ENCODE measurements at places on chromosomes 2 and 18.
A peak's percentile ranks its signal among the peaks of the same experiment; 100 is the strongest.

GRCh38 chr2:224077773-224078507 is 38.9 kb upstream of the SERPINE2 start:
- DNase-seq: no peak

- no peak for DNase-seq
Measured at GRCh38 chr2:237878-238277, 26.0 kb downstream of the SH3YL1 start.

DNA sequence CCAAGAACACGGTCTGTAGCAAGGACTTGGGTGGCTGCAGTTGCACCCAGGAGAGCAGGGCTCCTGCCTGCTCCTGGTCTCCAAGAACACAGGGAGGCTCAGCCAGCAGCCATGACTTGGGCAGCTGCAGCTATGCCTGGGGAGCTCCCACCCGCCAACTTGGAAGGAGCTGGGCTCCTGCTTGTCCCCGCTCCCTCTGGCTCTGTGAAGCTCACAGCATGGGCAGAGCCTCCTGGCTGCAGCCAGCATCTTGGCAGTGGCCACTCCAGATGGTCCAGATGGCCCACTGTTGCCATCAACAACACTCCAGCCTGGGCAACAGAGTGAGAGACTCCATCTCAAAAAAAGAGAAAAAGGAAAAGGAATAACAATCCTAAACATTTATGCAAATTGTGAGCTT is 5.2 kb downstream of the ZSCAN30 start:
- no peak for DNase-seq

- DNase-seq: no peak
Measured at GRCh38 chr2:10490806-10491291, 42.7 kb upstream of the ODC1 start.

DNA sequence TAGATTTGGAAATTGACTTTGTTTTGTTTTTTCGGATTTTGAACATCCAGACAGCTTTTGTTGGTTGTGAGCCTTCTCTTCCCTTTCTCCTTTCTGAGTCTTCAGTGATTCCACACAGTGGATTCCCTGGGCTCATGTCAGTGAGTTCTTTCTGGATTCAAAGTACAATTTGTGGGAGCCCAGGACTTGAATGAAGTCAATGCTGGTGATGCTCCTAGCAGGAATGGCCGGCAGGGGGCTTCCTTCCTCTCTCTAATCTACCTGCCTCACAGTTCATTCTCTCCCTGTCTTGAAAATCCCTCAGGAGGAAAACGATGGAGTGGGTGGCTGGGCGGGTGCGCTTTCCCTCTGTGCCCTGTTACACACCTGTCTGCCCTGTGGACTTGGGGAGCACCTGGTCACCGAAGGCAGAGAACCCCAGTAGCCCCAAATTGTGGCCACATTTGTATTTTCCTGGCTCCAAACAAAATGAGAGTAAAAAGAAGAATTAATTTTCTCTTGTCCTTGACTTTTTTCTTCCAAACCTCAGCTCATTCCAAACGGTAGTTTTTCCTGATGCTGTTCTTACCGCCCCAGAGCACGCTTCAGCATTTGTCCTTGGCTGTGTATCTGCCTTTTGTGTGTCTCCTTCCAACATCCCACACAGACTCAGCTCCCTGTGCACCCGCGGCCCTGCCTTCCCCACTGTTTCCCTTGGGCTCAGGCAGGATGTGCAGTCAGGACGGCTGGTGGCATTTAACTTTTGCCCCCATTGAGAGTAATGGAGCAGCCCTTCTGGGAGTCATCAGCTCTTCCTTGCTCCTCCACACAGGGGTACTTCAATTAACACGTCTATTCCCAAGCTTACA is 86.6 kb downstream of the MARCO start:
- DNase-seq: peak; percentile 35

DNA sequence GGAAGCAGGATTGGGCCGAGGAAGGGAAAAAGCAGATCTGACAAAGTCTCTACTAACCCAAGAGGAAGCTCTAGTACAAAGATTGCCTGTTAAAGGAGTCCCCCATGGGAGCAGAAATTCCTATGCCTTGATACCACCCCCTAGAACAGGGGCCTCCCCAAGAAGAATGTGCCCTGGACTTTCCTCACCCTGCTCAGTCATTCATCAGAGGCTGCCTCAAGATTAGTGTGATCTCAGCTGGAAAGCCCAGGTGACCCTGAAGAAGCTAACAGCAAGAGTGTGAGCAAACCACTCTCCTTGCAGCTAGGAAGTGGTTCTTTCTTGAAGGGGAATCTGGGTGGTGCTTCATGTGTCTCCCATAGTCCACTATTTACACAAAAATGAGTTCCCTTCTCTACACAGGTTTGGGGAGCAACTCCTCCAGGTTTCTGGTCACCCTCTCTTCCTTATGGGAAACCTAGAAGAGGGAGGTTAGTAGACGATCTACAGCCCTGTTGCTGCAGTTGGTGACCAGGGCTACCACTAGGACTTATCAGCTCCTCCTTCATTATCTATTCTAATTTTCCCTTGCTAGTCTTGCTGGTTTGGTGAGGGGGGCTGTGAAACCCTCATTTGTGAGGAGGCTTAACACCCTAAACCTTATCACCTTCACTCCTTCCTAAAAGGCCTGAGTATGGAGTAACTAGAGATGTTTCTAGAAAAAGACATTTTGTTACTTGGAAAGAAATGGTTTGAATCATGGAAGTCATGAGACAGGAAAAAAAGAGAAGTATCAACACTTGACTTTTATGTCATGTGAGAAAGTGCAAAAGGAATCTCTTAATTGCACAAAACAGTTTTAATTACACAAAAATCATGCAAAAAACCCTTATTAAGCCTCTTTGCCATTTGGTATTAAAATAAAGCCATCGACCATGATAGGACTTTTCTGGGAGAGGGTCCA is 2.9 kb upstream of the WDR7 start:
- DNase-seq: no peak

- no peak for DNase-seq
Measured at GRCh38 chr2:160651416-160652200, 158.0 kb upstream of the RBMS1 start.

GRCh38 chr2:139550341-139550740 is 770.2 kb upstream of the NXPH2 start:
- DNase-seq: no peak

DNA sequence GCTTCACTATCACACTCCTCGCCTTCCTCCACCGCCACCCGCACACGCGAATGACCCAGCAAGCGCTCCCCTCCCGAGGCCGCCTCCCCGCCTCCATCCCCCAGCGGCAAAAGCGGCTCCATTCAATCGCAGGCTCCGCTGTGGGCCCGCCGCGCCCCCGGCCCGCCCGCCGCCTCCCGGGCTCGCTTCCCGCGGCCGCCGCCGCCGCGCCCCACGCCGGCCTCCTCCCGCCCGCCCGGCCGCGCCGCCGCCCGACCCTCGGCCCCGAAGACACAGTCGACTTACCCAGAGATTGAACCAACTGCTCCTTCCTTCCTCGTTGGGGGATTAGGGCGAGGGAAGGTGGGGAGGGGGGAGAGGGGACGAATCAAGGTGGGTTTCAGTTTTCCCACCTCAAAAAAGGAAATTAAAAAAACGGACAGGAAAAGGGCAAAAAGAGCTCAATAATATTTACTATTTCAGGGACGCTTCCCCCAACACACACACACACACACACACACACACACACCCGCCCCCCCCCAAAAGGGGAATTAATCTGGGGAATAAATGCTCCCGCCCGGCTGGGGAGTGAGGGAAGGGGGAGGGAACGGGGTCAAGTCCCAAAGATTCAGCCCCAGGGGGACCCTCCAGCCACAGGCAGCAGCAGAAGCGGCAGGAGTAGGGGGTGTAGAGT is 743 bp downstream of the XPO1 start:
- no peak for DNase-seq

- no peak for DNase-seq
Measured at GRCh38 chr2:168432565-168433186, 23.4 kb upstream of the CERS6 start.

- DNase-seq: peak; percentile 33
Measured at GRCh38 chr18:26493021-26493420, 55.3 kb downstream of the KCTD1 start.

GRCh38 chr2:4258563-4258962 is 555.2 kb downstream of the DCDC2C start:
- no peak for DNase-seq

DNA sequence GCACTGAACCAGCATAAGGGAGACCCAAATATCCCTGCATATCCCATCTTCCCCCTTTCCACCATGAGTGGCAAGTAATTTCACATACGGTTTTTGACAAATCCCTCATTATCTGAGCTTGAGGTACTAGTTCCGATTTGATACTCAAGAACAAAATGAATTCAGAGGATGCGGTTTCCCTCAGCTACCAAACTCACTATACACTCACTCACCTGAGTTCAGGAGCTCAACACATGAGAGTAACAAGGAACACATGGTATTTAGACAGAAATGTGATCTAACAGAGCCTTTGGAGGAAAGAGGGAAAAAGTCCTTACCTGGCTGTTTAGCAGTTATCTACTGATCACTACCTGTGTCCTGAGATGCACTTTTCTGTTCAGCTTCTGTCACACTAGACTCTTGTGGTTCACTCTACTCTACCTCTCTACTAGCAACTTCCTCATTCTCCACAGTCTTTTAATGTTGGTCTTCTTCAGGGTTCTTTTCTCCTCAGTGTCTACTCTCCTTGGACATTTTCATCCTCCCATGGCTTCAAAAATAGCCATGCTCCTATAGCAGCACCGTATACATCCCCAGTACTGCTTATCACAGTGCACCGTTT is 25.1 kb downstream of the ASXL2 start:
- DNase-seq: no peak

GRCh38 chr18:38690626-38691025 is 1125.0 kb upstream of the CELF4 start:
- DNase-seq: no peak

DNA sequence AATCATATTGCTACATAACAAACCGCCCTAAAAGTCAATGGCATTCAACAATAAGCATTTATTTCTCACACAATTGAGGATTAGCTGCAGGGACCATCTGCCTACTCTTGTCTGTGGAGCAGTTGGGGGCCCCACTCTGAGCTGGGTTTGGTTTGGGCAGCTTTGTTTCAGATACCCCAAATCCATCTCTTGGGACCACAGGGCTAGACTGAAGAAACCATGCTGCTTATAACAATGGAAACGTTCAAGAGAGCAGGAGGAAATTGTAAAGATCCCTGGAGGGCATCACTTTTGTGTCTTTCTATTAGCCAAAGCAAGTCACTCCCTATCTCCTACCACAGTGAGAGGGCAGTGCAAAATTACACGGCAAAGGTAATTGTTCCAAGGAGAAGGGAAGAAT is 146.5 kb upstream of the MGAT5 start:
- no peak for DNase-seq

- no peak for DNase-seq
Measured at GRCh38 chr18:45837283-45838070, 12.0 kb downstream of the SIGLEC15 start.

All from mammary epithelial cell (primary cell).